ENCODE measurements at places on chromosomes 2 and 18. TPM values are rescaled to one million over a fixed set of nuclear protein-coding genes. Genes with fewer than 3 reads are reported as not detected.

GRCh38 chr2:46723346-46723745, 192.3 kb downstream of the MCFD2 start:
- no peak overlapping the region for H3K4me3 ChIP-seq
- H3K4me1 ChIP-seq: no peaks in the 10 kb centered on the region
- no peaks in the 10 kb centered on the region for H3K36me3 ChIP-seq
- H3K27me3 ChIP-seq: no peaks in the 10 kb centered on the region

GRCh38 chr2:29209551-29209950, 94.3 kb downstream of the CLIP4 start:
- DNase-seq: no peak
- H3K4me1 ChIP-seq: no peaks in the 10 kb centered on the region
- no peak overlapping the region for H3K4me3 ChIP-seq

GRCh38 chr2:14632133-14632936, at the start of gene LRATD1:
Gene LRATD1, plus strand, starts transcription at chr2:14632717. Its CDS starts 1,263 bp downstream, at chr2:14633980.
- H3K4me3 ChIP-seq: peak within 1 kb of the TSS; percentile 77
- no peaks in the 10 kb centered on the region for H3K4me1 ChIP-seq
- no peaks in the 10 kb centered on the region for H3K27me3 ChIP-seq
- H3K36me3 ChIP-seq: no peaks in the 10 kb centered on the region
- peak; percentile 89 for DNase-seq

GRCh38 chr2:230893841-230894781, 29.4 kb downstream of the ITM2C start:
- no peak for DNase-seq
- H3K4me3 ChIP-seq: no peak overlapping the region
- H3K4me1 ChIP-seq: no peaks in the 10 kb centered on the region
- peaks cover 3% of the 10 kb centered on the region for H3K27me3 ChIP-seq

- no peak for DNase-seq
- no peaks in the 10 kb centered on the region for H3K36me3 ChIP-seq
- no peak overlapping the region for H3K4me3 ChIP-seq
- H3K4me1 ChIP-seq: no peaks in the 10 kb centered on the region
These were observed 462.4 kb upstream of the TRIB2 start for GRCh38 chr2:12254280-12254860.

ABCG8 gene
- total RNA-seq: 0.15 TPM

TMEM178A gene
- 9.4 TPM for total RNA-seq

ZBTB7C gene
- 5.6 TPM for total RNA-seq

Data from breast epithelium (tissue), 4 donors.